ENCODE measurements at places on chromosomes 13 and 19.

DNA sequence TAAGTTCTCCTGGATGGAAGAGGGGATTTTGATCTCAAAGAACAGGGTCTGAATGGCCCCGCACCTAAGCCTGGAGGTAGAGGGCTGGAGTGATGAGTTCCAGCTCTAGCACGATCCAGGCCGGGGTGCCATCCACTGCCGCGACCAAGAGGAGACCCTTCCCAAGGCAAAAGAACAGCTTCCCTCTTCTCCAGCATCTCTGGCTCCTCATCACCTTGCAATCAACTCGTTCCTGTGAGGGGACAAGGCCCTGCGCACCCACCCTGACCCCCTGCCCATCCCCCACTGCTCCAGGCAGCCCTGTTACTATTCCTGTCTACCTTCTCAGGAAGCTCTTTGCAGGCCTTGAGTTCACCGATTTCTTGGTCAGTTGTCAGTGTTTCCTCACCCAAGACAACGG is 17.8 kb downstream of the COL4A1 start:
- DNase-seq, result no peak

DNA sequence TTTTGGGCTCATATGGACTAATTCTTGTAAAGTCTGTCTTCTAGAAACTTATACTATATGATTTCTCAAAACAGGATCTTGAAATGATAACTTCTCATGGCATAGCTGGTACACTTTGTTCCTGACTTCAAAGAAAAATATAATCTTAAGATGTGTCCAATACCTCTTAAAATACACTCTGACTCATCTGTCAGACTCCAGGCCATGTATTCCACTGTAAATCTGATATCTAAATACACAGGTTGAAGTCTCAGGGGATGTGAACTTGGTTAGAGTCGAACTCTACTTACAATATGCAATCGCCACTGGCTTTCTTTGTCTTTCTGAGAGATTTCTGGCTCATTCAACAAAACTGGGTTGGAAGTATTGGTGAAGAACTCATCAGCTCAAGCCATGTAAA is 99.8 kb downstream of the LACC1 start:
- DNase-seq, result no peak

DNA sequence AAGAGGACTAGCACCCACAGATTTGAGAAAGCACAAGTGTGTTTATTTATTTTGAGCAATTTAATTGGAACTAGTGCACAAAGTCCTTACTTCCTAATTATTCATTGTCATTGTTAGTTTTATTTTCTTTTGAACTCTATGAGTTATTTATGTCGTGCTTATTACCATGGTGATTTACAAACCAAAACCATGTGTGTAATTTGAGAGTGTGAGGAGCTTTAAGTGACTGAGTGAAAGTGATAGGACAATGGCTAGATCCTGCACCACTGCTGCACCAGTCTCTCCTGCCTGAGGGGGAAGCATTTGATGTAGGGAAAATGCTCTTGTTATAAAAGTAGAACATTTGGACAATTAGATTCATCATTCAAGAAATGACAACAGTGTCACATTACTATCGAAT is 172.3 kb upstream of the KLF12 start:
- DNase-seq, result no peak

GRCh38 chr19:51716925-51717324 is 6.9 kb downstream of the HAS1 start:
- no peak for DNase-seq

DNA sequence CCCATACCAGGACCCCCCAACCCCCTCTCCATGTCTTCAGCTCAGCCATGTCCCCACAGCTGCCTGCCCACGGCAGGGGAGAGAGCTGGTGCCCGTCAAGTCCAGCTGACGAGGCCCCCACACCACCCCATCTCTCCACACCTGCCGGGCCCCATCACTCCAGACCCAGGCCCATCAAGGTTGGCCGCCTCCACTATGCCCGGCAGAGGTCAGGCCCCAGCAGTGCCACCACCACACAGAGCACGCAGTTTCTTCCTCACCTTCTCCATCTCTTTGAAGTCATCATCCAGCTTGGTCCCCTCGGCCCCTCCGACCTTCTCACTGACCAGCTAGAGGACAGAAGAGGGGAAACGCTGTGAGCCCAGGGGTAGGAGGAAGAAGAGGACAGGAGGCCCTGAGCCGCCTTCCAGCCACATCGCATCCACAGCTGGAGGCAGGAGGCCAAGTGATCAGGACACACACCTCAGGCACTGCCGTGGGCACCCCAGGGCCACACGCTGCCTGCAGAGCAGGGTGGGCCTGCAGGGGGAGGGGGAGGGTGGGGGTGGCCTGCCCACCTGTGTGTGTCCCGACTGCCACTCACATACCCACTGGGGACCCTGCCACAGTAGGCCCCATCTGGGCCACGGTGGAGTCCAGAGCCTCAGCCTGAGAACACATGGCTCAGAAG is 23.4 kb downstream of the MPND start:
- no peak for DNase-seq

Measured in stimulated activated CD4-positive, alpha-beta T cell treated with anti-CD3 and anti-CD28 coated beads, Interleukin-2, amount 100 ng/mL, for 48 hours (primary cell).